ENCODE measurements at places on chromosomes 7 and 10.
A peak's percentile ranks its signal among the peaks of the same experiment; 100 is the strongest.

- H3K4me3 ChIP-seq: no peak overlapping the region
- H3K27me3 ChIP-seq: peaks cover 51% of the 10 kb centered on the region
- H3K36me3 ChIP-seq: peaks cover 2% of the 10 kb centered on the region
These were observed 144.5 kb downstream of the ADCY1 start for GRCh38 chr7:45718464-45719330.

DNA sequence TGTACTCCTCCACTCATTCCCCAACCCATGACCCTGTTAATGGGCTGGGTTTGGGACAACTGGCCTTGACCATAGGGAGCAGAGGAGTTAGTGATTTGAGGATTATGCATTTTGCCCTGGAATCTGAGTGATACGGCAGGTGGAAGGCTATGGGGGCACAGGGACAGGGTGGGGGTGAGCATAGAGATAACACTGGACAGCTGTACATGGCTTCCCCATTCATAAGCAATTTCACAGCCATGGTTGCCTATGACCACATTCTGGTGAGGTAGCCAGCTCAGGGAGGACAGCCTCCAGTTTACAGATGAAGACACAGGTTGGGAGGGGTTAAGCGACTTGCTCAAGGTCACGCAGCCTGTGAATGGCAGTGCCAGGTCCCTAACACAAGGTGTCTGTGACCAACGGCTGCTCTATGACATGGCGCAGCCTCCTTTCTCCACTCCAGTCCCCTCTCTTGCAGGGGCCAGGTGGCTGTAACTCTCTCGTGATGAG is 319.5 kb downstream of the PLXNA4 start:
- DNase-seq: no peak
- no peaks in the 10 kb centered on the region for H3K4me1 ChIP-seq
- H3K4me3 ChIP-seq: no peak overlapping the region
- H3K27ac ChIP-seq: no peak overlapping the region
- no peaks in the 10 kb centered on the region for H3K36me3 ChIP-seq

- no peaks in the 10 kb centered on the region for H3K27me3 ChIP-seq
- no peak overlapping the region for H3K27ac ChIP-seq
- no peak overlapping the region for H3K4me3 ChIP-seq
- DNase-seq: no peak
- no peaks in the 10 kb centered on the region for H3K36me3 ChIP-seq
These were observed 268.7 kb downstream of the CELF2 start for GRCh38 chr10:11286261-11286852.

DNA sequence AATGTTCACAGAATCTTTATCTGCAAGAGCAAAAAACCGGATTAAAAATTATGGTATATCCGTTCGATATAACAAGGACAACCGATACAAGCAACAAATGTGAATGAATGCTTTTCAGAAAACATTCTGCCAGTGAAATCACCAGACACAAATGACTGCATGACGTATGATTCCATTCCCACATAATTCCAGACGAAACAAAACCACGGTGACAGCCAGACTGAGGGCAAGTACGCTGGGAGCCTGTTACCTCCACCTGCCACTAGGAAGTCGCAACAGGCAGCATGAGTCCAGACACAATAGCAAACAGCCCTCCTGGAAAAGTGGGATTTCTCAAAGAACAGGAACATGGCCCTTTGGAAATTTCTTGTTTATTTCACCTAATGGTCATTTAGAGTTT is 41.7 kb downstream of the MAD1L1 start:
- H3K4me3 ChIP-seq: no peak overlapping the region
- H3K36me3 ChIP-seq: peaks cover 31% of the 10 kb centered on the region
- H3K27me3 ChIP-seq: no peaks in the 10 kb centered on the region
- no peak overlapping the region for H3K27ac ChIP-seq

GRCh38 chr7:116582164-116582732 is 57.4 kb downstream of the CAV1 start:
- no peak for DNase-seq
- H3K27me3 ChIP-seq: peaks cover 7% of the 10 kb centered on the region
- no peaks in the 10 kb centered on the region for H3K36me3 ChIP-seq
- no peaks in the 10 kb centered on the region for H3K4me1 ChIP-seq
- H3K27ac ChIP-seq: no peak overlapping the region
- H3K4me3 ChIP-seq: no peak overlapping the region

DNA sequence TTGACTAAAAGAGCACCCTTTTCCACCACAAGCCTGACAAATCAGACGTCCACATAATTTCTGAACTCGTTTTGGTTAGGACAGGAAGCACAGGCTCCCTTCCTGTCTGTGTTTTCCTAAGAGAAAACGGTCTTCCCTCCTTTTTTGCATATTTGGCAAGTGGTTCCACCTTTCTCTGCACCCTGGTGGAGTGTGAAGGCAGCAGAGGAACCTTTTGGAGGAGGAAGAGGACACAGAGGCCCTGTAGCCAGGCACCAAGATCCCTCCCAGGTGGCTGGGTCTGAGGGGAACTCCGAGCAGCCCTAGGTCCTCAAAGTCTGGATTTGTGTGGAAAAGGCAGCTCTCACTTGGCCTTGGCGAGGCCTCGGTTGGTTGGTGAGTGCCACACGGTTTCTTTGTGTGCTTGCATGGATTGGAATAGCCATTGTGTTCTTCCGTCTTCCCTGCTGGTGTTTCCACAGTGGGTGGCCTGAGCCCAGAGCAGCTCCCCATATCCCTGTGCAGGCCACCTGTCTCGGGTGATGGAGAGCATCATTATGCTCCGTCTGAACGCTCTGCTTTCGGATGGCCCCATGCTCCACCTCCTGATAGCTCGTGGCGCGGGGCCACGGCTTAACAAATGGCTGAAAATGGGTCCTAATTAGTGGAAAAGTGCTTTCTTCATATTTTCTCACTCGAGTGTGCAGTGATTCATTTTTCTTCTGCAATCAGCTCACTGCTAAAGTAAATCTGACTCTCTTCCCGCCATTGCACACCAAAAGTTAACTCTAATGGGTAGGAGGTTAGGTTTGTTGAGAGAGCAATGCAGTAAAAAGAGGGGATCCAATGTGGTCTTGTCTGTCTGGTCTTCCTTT is 4.2 kb downstream of the IKZF1 start:
- DNase-seq: peak; percentile 66
- H3K4me1 ChIP-seq: peaks cover 15% of the 10 kb centered on the region
- peak overlapping the region; percentile 70 for H3K4me3 ChIP-seq

DNA sequence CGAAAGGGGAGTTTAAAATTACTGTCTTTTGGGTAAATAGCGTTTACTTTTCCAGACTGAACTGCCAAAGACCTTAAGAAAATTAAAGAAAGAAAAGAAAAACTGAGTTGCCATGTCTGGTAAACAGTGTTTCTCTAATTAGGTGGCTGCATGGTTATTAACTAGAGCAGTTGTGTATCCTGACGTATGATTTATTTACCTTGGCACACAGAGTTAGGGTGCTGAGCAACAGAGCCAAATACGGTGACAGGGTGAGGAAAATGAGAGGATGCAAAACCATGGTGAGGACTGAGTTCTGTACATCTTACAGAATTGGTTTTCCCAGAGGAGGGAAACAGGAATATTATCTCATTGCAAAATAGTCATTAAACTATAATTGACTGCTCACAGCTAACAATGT is 546.4 kb upstream of the FZD8 start:
- H3K4me1 ChIP-seq: no peaks in the 10 kb centered on the region
- no peak overlapping the region for H3K4me3 ChIP-seq

- no peak overlapping the region for H3K27ac ChIP-seq
- no peaks in the 10 kb centered on the region for H3K27me3 ChIP-seq
- no peak overlapping the region for H3K4me3 ChIP-seq
- H3K4me1 ChIP-seq: no peaks in the 10 kb centered on the region
- H3K36me3 ChIP-seq: peaks cover 86% of the 10 kb centered on the region
These were observed 155.1 kb downstream of the GALNT11 start for GRCh38 chr7:152180587-152180986.

DNA sequence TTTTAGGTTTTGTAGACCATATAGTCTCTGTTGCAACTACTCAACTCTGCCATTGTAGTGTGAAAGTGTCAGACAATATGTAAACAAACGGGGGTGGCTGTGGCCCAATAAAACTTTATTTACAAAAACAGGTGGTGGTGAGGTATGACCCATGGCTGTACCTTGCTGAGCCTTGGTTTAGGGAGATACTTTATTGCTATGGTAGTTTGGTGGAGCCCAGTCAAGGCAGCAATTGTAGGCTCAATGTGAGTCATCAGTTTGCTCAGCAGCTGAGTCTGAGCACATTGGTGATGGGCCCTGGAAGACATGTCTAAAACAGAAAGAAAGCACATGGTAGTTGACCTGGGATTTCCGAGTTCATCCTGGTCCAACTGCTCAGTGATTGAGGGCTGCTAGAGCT is 242.5 kb downstream of the REEP3 start:
- 0 out of 2 replicates have a peak, but pooled peaks cover 6% of the 10 kb centered on the region for H3K27me3 ChIP-seq
- H3K36me3 ChIP-seq: no peaks in the 10 kb centered on the region
- no peak for DNase-seq
- no peak overlapping the region for H3K4me3 ChIP-seq
- H3K27ac ChIP-seq: no peak overlapping the region
- no peaks in the 10 kb centered on the region for H3K4me1 ChIP-seq

DNA sequence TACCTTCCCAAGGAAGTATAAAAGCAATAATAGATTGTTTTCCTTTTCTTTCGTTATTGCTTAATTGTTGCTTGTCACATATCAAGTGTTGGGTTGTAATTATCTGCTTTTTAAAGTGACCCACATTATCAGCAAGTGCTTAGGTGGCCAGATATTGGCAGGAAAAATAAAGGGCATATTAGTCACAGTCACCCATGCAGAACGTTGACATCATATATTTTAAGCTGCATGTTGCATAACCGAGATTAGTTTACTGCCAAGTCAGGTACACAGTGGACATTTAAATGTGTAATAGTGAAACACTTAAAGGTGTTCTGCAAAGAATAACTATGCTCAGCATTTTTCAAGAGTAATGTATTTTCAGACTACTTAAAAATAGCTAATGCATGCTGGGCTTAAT is 11.4 kb downstream of the NEBL start:
- DNase-seq: no peak
- no peaks in the 10 kb centered on the region for H3K4me1 ChIP-seq
- H3K27ac ChIP-seq: no peak overlapping the region
- H3K4me3 ChIP-seq: no peak overlapping the region
- H3K36me3 ChIP-seq: no peaks in the 10 kb centered on the region

DNA sequence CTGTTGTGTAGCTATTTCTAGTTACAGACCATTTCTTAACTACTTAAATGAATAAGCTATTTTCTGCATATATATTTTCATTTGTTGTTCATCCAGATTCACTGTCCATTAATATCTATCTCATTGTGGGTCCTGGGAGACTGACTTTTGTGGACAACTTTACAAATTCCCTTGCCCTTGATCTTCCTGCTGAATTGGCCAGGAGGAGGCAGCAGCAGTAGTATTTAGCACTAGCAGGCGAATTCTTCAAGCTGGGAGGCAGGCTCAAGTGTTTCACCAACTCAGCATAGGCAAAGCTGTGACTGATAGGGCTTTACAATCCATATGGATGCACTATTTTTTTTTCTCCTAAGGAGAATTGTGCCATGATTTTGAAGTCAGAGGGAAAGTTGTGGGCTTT is 461.0 kb upstream of the NRG3 start:
- no peaks in the 10 kb centered on the region for H3K27me3 ChIP-seq
- H3K27ac ChIP-seq: no peak overlapping the region
- H3K4me1 ChIP-seq: no peaks in the 10 kb centered on the region
- DNase-seq: no peak
- no peak overlapping the region for H3K4me3 ChIP-seq
- H3K36me3 ChIP-seq: no peaks in the 10 kb centered on the region

DNA sequence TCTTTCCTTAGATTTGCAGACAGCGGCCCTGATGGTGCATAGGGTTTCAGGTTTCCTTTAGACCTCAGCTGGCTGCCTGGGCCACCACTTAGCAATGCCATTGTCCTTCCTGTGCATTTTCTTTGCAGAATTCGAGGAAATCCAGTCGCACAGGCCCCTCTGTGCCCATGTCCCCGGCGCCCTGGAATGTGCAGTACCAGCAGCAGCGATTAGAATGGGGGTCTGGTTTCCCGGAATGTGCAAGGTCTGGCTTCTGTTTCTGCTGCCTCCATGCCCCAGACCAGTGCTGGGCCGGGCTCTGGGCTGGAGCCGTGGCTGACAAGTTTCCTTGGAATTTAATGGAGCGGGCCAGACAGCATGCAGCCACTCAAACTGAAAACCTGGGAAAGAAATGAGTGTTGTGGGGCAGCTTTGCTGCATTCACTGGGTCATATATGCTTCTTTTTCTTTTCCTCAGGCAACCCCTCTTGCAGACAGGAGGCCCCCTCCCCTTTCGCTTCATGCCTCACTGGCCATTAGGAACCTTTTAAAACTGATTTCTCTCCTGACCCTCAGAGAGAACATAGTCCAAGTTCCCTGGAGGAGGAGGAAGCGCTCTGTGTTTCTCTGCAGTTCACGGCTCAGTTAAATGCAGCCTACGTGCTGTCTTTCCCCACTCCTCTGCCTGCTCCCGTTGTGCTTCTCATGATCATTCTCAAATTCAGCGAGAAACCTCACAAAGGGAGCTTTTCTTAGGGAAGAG is 14.4 kb downstream of the HTRA1 start:
- no peak overlapping the region for H3K27ac ChIP-seq
- H3K27me3 ChIP-seq: no peaks in the 10 kb centered on the region
- no peak overlapping the region for H3K4me3 ChIP-seq
- H3K36me3 ChIP-seq: no peaks in the 10 kb centered on the region
- H3K4me1 ChIP-seq: no peaks in the 10 kb centered on the region

GRCh38 chr10:3578159-3578558 is 206.8 kb downstream of the KLF6 start:
- H3K27ac ChIP-seq: no peak overlapping the region
- H3K4me1 ChIP-seq: no peaks in the 10 kb centered on the region
- peaks cover 9% of the 10 kb centered on the region for H3K27me3 ChIP-seq
- H3K4me3 ChIP-seq: no peak overlapping the region

GRCh38 chr7:27235387-27236311 is 7.0 kb upstream of the EVX1 start:
- no peak overlapping the region for H3K27ac ChIP-seq
- H3K27me3 ChIP-seq: peaks cover 66% of the 10 kb centered on the region
- no peaks in the 10 kb centered on the region for H3K36me3 ChIP-seq
- no peak overlapping the region for H3K4me3 ChIP-seq
- DNase-seq: peak; percentile 35

Data from K562 (cell line).